ENCODE measurements at places on chromosomes 6 and 20.

GRCh38 chr6:36442103-36442670, 467 bp downstream of the PXT1 start:
- DNase-seq = no peak

DNA sequence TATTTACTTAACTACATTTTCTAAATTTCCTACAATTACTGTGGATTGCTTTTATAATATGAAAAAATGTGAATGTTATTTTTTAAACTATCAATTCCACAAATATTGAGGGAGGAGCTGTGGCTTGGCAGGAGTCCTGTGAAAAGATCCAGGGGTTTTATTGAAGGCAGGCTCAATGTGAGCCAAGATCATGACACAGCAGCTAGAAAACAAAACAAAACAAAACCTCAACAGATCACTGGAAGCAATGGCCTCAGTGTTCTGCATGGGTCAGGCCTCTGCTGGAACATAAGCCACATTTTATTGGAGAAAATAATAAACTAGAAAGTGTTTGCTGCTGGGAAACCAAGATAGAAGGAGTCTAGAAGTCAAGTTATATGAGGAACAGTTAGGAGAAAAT, 19.4 kb upstream of the RCAN2 start:
- DNase-seq = peak; percentile 3

GRCh38 chr20:35947907-35948306, 6.4 kb downstream of the SCAND1 start:
- DNase-seq = no peak

DNA sequence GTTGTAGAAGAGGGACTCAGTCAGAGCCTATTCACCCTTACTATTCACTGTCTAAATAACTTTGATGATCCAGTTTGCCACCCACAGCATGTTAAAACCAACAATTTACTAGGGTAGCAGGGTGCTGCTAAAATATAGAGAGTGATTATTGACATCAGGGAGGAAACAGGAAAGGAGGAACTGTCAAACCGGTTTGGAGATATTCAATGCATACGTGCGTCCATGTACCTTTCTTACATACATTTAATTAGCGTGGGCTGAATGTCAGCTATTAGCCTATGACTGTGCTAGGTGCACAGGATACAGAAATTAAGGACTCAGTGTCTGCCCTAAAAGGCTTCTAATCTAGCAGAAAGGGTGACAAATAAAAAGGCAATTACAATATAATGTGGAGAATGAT, 57.2 kb downstream of the IL20RA start:
- DNase-seq = no peak

DNA sequence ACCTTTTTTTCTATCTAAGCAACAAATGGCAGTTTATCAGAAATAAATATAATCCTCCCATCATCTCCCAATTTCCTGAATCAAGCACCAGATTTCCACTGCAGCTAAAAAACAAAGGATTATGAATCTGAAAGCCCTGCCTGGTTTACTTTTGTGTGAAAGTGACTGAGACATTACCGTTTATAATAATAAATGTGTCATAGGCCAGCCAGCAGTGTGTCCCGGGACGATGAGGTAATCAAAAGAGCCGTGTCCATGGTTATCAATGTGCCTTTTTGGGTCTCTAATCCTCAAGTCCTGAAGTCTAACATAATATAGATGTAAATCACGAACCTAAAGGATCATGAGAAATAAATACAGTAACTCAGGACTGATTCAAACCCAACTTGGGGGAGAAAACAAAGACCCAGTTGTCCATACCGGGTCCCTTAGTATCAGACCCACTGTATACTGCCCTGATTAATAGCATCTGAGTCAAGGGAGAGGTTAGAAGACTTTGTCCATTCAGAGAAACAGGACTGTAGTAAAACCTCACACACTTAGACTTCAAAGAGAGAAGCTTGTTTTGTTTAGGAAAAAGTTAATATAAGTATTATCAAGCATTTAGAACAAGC, 149.1 kb downstream of the SASH1 start:
- DNase-seq = no peak

GRCh38 chr6:30213957-30214656, 901 bp upstream of the TRIM26 start:
- peak; percentile 85 for DNase-seq

- no peak for DNase-seq
These were observed 243.8 kb upstream of the FOXQ1 start for GRCh38 chr6:1068068-1068467.

DNA sequence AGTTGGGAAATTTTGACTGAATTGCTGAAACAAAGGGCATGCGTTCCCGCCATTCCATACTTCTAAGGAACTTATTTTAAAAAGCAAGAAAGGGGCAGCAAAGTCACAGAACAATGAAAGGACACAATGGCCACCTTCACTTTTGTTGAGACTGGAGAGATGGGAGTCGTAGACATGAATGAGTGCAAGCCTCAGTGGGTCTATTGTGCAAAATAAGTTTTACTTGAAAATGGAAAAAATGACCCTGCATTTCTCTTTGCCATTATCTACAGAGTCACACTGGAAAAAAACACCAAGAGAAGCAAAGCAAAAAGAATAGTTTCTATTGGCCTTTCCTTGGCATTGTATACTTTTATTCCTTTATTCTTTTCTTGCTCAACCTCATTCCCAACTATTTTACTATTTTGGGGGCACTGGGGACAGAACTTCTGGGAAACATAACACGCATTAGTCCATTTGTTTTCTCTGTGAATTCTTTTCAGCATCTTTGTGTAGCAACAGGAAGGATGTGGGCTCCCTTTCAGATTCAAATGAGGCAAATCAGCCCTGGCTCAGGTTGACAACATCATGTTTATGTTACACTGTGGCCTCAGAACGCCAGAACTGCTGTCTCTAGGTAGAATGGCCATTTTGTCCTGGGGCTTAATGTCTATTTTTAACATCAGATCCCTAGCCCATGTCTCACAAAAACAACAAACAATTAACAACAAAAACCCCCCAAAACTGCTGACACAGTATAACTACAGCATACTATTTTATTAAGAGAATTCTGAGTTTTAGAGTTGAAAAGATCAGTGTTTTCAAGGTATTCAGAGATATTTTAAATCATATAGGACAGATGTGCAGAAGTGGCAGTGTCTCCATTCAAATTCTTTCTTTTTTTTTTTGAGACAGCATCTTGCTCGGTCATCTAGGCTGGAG, 122.2 kb downstream of the FYN start:
- DNase-seq = peak; percentile 48

DNA sequence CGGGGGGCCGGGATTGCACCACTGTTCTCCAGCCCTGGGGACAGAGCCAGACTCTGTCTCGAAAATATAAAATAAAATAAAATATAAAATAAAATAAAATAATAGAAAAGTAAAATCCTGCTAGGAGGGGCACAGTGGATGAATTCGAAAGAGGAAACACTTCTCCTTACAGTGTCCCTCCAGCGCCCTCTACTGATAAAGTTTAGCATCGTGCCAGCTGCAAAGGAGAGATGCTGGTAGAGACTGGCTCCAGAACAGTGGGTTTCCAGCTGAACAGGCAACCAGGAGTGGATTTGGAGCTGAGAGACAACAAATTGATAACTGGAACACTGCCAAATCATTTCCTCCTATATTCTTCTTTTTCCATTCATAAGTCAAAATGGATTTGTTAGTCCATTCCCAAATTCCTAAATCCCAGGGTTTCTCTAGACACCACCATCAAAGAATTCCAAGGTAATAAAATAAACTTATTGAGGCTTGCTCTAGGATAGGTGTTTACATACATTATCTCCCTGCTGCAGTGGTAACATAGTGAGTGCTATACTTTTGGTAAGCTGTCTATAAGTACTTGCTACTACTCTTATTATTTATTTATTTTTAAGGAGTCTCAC, 31.7 kb upstream of the TBPL1 start:
- peak; percentile 92 for DNase-seq

DNA sequence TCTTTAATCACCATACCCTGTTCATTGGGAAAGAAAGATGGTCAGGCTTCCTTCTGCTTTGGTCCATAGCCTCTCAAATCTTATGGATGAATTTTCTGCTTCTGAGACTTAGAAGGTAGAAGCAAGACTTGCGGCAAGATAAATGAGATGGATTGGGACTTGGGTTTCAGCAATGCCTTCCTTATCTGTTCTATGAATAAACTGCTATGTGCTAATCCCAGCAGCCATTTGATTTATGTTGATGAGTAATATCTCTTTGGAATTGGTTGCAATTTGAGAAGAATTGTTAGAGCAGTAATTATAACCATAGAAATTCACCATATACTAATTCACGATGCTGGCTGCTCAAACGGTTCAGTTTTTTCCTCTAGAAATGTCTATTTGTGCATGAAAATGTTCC, 48.3 kb downstream of the TXLNB start:
- DNase-seq = no peak

- no peak for DNase-seq
These were observed 207.1 kb downstream of the MAFB start for GRCh38 chr20:40481743-40482458.

DNA sequence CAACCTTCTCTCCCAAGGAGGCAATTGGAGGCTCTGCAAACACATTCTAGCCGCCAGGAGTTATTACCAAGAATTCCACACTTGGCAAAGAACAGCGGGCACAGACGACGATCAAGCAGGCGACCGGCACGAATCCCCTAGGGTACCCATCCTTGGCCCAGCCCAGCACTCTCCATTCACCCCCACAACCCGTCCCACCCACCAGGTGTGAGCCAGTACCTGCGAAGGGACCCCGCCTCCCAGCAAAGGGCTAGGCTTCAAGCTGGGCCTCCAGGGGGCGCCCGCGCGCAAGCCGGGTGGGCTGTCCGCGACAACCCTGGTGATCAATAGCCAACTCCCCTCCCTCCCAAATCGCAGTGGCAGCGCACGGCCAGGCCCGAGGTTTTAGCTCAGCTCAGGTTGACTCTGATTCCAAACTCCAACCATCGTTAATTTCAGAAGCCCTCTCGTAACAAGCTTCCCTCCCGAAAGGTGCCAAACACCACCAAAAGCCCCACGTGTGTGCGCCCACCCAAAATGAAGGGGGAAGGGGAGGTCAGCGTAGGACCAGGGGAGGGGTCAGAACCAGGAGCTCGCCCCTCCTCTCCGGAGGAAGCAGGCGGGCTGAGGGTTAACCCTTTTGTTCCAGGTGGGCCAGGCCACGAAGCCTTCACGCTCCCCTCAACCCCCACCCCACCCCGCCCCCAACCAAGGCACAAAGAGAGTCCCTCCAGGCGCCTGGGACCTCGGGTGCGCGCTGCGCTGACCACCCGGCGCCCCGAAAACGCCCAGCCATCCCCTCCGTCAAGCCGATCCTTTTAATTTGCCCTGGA, 2.1 kb downstream of the SALL4 start:
- peak; percentile 60 for DNase-seq

DNA sequence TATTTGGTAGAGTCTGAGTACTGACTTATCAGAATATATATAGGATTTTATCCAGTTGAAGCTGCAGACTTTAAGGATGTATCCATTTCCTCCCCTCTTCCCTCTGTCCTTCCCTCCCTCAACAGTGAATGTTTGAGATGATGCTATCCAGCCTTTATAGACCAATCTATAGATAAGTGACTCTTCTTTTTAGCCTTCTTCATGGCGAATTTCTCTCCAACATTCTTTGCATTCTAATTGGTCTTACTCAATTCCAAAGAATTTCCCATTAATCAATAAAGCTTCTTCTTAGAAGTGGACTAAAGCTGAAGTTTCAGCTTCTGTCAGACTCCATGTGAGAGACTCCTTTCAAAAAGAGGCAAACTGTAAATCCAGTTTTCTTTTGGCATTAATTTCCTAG, 99.3 kb downstream of the AIG1 start:
- DNase-seq = no peak

GRCh38 chr20:10747019-10747418, 73.2 kb upstream of the JAG1 start:
- no peak for DNase-seq

GRCh38 chr20:64139199-64140060, 24.8 kb upstream of the MYT1 start:
- no peak for DNase-seq

GRCh38 chr6:141878686-141879085, 254.0 kb upstream of the GJE1 start:
- DNase-seq = no peak

- no peak for DNase-seq
These were observed 42.0 kb upstream of the DSN1 start for GRCh38 chr20:36815454-36816091.

DNA sequence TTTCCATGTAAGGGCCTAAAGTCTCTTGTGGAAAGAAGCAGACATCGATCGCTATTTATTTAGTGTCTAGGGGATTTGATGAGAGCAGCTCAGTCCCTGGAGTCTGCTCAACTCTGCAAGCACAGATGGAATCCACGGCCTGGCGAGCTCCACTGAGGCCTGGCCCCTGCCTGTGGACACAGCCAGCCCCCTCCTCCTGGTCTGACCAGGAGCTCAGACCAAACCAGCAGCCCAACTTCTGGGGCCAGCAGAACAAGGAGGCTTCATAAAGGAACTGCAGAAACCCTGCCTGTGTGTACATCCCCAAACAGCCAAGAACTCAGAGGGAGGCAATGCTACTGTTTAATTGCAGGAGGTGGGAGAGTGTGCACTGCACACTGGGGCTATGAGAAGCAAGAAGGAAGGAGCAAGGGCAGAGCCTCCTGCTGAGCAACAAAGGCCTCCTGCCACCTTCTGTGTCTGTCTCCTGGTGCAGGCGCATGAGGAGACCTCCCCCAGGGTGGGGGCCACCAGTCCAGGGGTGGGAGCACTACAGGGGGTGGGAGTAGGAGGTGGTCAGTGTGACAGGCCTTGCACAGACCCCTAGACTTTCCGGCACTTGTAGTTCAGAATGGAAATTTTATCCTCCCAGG, 3.8 kb downstream of the CST5 start:
- DNase-seq = no peak

GRCh38 chr6:113927001-113927400, 43.9 kb downstream of the HDAC2 start:
- DNase-seq = no peak

DNA sequence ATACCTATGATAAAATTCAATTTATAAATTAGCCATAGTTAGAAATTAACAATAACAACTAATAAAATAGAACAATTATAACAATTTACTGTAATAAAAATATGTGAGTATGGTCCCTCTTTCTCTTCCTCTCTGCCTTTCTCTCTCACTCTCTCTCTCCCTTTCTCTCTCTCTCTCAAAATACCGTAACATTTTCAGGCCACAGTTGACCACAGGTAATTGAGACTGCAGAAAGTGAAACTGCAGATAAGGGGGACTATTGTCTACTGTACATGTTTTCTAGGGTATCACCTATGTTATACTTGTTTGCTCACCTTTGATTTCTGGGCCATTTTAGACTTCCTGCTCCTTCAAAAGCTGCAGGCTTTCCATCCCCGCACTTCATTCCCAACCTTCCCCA, 46.8 kb downstream of the LY86 start:
- no peak for DNase-seq

- peak; percentile 55 for DNase-seq
These were observed 35.3 kb downstream of the BEND3 start for GRCh38 chr6:107080036-107080435.
